Cardiac fibroblast (primary cell): ENCODE measurements at places on chromosomes 16 and 17.

GRCh38 chr16:65684230-65684629 lies 562.4 kb upstream of the CDH11 start:
- no peak for DNase-seq

DNA sequence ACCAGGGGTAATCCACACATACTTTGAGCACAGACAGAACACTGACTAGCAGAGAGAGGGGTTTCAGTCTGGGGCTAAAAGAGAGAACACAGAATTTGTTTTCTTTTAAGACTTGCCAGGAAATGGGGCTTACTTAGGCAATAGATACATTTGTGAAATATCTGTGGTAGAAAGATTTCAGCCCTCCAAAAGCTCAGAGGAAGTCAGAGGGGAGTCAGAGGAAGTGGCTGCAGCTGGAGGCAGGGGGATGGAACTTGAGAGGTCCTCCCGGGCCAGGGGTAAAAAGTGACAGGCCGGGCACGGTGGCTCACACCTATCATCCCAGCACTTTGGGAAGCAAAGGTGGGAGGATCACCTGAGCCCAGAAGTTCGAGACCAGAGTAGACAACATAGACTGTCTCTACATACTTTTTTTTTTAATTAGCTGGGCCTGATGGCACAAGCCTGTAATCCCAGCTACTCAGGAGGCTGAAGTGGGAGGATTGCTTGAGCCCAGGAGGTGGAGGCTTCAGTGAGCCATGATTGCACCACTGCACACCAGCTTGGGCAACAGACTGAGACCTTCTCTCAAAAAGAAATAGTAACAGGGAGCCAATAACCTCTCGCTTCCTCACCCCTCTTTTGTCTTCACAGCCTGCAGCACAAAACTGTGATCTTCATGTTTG lies 49.9 kb downstream of the NLRC5 start:
- peak; percentile 81 for DNase-seq

DNA sequence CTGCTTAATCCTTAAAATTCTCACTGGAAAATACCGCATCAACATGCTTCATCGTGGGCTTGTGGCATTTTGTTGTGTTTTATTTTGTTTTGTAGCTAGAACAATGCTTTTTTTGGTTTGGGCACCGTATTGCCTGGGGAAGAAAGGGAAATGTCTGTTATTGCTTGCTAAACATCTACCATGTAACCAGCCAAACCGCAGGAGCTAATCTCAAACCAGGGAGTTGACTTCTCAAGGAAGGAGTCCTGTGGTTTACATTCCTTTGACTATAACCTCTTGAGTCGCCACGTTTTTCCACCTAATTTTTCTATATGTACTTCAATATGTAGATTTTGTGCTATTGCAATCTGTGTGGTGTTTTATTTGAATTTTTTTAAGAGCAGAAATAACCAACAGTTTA lies 593.5 kb upstream of the SOX9 start:
- no peak for DNase-seq

DNA sequence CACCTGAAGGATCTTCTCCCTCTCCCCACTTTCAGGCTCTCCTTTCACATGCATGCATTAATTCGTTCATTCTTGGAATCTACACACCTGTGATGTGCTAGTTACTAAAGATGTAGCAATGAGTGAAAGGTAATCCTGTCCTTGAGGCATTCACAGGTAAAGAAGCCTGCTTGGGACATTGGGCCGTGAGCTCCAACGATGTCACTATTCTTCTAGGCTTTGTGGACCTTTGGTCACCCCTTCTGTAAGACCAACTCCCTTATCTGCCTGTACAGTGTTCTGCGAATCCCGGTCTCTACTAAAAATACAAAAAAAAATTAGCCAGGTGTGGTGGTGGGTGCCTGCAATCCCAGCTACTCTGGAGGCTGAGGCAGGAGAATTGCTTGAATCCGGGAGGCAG lies 608.5 kb downstream of the MAF start:
- no peak for DNase-seq

GRCh38 chr16:2471016-2471652 lies at the start of gene NTN3:
NTN3 (plus strand) TSS chr16:2471297; CDS start chr16:2471702, 405 bp downstream.
- DNase-seq: peak; percentile 26

DNA sequence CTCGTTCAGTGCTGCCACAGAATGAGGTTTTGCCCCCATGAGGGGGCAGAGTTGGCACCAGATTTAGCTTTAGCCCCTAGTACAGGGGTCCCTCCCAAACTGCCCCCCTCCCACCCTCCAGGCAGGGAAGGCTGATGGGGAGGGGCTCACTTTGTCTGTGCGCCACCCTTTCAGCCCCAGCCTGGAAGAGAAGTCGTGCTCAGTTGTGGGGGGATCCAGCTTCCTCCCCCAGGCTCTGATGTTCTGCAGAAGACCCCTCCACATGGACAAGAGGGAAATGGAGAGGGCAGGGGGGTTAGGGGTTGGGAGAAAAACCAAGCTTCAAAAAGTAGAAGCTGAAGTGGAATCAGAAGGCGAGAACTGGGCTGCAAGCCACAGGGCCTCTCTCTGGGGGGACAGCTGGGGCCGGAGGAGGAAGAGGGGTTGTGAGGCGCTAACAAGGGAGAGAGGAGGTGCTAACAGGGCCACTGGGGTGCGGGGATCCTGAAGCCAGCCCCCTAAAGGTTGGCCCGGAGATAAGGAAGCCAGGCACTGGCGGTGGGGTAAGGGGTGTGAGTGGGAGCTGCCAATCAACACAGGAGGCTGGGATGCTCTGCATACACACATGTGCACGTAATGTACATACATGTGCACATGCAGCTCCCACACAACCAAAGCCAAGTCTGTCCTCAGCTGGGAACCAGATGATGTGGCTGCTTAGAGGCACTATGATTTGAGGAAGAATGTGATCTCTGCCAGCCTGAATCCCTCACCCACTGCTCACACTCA lies 7.0 kb upstream of the TMEM92 start:
- peak; percentile 34 for DNase-seq

GRCh38 chr16:46886764-46887523 lies 2.8 kb downstream of the GPT2 start:
- DNase-seq: no peak

DNA sequence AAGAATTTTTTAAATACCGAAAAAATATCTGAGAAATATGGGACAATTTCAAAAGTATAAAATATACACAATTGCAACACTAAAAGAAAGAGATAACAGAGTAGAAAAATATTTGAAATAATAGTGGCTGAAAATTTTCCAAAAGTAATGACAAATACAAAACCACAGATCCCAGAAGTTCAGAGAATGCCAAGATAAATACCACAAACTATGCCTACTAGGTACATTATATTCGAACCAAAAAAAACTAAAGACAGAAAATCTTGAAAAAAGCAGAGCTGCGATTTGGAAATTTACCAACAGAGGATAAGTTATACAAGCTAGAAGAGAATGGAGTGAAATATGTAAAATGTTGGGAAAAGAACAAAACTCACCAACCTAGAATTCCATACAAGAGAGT lies 191.3 kb upstream of the ELAC2 start:
- DNase-seq: peak; percentile 34

DNA sequence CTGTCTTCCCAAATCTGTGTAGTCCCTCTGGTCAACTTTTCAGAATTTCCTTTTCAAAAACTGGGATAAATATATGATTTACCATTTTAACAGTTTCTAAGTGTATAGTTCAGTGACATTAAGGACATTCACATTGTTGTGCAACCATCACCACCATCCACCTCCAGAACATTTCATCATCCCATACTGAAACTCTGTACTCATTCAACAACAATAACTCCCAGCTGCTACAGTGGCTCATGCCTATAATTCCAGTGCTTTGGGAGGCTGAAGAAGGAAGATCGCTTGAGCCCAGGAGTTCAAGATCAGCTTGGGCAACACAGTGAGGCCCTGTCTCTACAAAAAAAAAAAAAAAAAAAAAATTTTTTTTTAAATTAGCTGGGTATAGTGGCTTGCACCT lies 131.0 kb downstream of the AATF start:
- DNase-seq: peak; percentile 85

DNA sequence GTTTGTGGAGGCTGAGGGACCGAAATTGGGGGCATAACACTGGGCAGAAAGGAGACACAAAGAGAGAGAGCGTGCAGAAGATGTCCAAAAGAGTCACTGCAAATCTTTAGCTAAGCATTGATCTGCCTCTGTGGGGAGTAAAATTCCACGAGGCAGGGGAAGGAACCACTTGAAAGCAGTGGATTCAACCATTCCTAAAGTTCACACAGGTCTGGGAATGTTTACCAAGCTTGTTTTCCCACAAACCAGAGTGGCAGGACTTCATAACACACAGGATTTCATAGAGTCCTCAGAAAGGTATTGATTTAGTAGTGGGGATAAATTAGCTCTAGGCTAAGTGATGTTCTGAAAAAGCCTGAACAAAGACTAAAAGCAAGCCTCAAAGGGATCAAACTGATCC lies 66.1 kb upstream of the RPL38 start:
- DNase-seq: no peak
